Right ventricle myocardium superior (tissue), 1 donor: ENCODE measurements at places on chromosomes 12 and 14.

DNA sequence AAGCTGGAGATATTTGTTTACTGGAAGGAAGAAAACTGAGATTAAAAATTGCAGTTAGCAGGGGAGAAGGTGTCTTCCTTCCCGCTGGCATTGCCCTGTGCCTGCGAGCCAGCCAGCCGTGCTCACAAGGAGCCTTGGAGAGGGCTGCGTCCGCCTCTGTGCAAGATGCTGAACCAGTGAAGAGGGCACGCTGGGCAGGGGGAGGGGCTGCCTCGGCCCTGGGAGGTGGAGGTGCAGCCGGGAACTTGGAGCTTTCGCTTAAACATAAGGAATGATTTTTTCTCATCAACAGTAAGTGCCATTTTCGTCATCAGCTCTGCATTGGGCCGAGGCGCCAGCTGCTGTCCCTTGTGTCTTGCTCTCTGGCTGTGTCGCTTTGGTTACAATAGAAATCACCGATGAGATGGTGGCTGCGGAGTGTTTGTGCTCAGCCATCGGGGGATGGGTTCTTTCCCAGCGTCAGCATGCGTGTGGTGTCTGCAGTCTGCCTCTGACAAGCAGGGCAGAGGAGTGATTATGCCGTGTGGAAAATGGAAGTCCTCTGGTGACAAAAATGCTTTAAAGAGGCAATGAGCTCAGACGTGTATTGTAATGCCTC, 97.3 kb downstream of the ESR2 start:
- peak; percentile 70 for DNase-seq

DNA sequence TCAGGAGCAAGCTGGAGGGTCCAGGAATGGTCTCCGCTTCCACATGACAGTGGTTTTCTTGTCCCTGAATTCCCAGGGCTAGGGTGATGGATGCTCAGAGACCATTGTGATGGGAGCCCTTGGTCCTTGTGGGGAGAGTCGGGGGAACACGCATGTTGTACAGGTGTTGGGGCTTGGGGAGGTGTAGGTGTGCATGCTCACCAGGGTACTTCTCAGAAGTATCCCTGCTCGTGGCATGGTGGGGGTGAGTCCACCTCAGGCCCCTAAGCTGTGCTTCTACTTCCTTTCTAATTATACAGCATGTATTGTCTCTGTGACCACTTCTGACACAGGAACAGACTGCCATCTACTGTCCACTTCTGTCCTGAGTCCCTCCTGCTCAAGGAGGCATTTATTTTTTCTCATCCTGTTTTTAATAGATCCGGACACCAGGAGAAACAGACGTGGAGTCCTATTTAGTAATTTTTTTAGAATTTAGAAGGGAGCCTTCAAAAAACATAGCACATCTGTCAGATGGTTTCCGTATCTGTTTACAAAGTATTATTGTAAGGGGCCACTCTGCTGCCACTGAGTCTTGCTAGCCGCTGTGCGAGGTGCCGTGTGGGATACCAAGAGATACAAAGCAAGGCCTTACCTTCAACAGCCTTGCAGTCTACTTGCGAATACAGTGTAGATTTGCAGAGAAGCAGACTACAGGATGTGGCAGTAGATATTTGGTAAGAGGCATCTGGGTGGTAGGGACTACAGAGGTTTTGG, 10.5 kb downstream of the NTF3 start:
- no peak for DNase-seq

DNA sequence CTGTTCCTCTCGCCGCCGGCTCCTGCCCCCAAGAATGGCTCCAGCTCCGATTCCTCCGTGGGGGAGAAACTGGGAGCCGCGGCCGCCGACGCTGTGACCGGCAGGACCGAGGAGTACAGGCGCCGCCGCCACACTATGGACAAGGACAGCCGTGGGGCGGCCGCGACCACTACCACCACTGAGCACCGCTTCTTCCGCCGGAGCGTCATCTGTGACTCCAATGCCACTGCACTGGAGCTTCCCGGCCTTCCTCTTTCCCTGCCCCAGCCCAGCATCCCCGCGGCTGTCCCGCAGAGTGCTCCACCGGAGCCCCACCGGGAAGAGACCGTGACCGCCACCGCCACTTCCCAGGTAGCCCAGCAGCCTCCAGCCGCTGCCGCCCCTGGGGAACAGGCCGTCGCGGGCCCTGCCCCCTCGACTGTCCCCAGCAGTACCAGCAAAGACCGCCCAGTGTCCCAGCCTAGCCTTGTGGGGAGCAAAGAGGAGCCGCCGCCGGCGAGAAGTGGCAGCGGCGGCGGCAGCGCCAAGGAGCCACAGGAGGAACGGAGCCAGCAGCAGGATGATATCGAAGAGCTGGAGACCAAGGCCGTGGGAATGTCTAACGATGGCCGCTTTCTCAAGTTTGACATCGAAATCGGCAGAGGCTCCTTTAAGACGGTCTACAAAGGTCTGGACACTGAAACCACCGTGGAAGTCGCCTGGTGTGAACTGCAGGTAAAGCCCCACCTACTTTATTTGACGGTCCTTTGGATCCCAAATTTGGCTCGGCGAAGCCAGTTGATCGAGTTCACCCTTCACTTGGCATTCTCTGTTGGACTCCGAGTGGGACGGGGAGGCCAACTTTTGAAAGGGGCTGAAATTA, 1.5 kb downstream of the WNK1 start:
- DNase-seq = peak; percentile 67

GRCh38 chr14:81263777-81264410, 43.1 kb upstream of the GTF2A1 start:
- DNase-seq = no peak

DNA sequence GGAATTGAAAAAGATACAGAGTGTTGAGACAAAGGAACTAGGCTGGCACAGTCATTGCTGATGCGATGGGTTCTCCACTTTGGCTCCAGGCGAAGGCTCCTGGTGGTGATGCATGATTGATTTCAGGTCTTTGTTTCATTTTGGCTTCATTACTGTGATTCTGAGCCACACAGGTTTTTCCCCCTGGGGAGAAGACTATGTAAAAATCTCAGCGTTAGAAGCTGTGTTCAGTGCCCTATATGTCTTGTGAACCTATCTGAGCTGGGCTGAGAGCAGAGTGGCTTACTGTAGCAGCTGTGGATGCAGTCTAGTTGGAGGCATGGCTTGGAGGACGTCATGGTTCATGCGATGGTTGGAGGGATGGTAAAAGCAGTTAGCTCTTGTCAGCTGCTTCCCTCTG, 54.0 kb downstream of the GPATCH2L start:
- DNase-seq = no peak

DNA sequence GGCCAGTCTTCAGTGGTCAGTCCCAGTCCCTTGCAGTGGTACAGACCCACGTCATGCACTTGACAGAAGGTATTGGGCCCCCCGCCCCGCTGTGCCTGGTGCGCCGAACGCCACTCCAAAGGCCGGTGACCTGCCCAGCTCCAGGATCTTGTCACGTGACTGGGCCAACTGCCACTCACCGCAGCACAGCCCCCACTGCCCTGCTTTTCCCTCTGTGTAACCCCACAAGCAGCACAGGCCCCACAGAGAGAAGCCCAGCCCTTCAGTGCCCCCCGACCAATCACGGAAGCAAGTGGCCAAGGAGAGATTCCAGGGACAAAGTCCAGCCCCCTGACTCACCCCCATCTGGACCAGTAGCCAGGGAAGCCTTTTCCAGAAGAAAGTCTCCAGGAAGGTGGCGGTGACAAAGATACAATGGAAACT, 498 bp downstream of the GPR132 start:
- DNase-seq = peak; percentile 64

DNA sequence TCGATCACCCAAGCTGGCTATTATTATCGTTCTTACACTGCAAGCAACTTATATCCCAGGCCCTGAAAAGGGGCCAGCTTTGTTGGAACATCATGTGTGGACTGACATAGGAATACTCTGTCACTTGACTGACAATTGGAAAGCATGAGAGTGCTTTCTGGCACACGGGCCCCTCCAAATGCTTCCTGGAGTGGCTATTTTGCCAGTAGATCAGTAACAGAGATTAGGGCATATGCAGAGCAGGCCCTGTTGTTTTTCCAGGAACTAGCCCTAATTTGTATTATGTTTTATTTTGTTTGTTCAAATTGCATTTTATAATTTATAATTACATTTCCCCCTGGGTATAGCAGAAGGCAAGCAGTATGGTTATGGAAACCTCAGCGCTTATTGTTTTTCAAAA, 170.1 kb upstream of the FRMD6 start:
- DNase-seq = no peak

DNA sequence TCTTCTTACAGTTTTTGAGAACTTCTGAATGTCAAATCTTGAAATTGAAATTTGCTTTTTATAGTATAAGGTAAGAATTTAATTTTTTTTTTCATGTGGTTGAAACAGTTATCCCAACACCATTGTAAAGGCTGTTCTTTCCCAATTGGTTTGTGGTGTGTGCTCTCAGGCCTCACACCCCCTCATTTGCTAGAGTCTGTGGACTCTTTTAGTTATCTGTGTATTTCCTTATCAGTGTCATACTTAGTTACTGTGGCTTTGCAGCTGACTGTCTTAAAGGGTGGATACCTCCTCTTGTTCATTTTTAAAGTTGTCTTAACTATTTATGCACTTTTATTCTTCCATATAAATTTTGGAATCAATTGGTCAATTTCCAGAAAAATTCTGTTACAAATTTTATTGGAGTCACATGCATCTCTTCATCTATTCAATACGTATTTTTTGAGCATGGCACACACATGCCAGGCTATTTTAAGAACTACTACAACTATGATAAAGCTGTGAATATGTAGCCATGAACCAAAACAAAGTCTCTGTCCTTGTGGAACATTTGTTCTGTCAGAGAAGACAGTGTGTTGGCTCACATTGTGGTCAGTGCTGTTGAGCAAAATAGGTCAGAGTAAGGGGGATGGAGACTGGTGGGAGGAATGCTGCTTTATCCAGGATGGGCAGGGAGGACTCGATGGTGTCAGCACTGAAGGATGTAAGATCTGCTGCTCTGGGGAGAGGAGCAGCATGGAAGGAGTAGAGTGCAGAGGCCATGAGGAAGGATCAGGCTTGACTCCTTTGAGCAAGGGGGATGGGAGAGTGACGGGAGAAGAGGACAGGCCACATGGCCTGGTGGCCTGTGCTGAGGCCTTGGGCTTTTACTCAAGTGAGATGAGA, 24.1 kb downstream of the FGF23 start:
- DNase-seq = no peak

DNA sequence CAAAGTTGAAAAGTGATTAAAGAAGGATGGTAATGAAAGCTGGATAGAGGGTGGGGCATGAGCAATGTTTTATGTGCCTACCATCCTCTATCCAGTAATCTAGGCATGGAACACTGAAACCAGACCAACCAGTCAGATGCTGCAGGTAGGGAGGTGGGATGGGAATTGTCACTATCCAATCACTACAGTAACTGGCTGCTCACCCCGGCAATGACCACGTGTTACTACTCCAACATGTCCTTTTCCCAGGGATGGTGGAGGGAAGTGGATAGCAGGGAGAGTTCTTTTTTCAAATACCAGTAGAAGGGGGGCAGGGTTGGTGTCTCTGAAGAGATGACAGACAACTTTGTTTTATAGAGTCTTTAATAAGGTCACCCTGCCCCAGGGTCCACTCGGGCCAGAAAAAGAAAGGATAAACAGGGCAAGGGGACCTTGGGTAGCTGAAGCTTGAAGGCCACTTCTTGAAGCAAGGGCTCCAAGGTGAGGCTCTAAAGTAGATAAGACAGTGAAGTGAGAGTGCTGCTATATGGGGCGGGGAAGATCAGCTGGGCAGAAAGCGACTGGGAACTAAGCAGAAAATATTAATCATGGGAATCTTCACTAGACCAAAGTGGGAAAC, 14.7 kb upstream of the CDH24 start:
- DNase-seq = no peak

DNA sequence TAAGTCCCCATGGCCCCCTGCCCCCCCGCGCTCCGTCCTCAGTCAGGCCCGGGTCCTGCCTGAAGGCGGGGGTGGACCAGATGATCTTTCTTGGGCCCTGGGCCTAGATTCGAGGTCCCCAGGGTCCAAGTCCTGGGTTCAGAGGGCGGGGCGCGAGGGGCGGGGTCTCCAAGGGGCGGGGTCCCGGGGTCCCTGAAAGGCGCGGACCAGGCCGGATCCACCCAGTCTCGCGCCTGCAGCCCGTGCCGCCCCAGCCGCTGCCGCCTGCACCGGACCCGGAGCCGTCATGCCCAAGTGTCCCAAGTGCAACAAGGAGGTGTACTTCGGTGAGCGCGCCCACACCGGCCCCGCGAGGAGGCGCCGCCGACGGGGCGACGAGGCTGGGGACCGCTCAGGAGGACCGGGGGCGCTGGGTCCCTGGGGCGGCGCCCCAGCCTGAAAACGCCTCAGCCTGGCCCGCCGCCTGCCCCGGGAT, 325 bp downstream of the CRIP1 start:
- peak; percentile 91 for DNase-seq

- DNase-seq = no peak
Observed at GRCh38 chr12:30908722-30909348, 17.7 kb upstream of the TSPAN11 start.

DNA sequence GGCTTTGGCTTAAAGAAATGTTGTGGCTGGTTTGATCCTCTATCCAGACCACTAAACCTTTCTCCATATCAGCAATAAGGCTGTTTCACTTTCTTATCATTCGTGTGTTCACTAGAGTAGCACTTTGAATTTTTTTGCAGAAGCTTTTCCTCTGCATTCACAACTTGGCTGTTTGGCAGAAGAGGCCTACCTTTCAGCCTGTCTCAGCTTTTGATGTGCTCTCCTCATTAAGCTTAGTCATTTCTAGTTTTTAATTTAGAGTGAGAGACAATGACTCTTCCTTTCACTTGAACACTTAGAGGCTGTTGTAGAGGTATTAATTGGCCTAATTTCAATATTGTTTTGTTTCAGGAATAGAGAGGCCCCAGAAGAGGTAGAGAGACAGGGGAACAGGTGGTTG, 13.8 kb downstream of the KCNMB4 start:
- DNase-seq = no peak

- DNase-seq = no peak
Observed at GRCh38 chr12:103462675-103463074, 33.1 kb downstream of the C12orf42 start.

- no peak for DNase-seq
Observed at GRCh38 chr12:132130690-132131089, 13.4 kb downstream of the DDX51 start.

DNA sequence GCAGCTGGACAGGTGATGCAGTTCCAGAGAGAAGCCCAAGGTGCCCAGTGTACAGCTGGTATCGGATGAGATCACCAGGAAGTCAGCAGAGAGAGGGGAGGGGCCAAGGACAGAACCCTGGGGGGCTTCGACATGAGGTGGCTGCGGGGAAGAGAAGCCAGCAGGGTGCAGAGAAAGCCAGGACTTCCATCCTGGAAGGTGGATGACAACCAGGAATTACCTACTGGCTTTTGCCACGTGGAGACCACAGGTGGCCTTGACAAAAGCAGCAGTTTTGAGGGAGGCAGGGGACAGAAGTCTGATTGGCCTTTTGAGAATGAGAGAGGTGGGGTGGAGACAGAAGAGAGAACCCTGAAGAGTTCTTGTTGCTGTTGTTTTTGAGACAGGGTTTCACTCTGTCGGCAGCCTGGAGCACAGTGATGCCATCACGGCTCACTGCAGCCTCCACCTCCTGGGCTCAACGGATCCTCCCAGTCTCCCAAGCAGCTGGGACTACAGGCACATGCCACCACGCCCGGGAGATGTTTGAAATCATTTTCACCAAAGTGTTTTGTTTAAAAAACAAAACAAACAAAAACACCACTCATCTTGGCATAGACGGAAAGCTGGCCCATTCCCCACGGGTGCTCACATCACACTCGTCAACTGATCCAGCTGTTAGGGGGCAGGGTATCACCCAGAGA, 35.2 kb downstream of the CDC42BPB start:
- no peak for DNase-seq

- DNase-seq = no peak
Observed at GRCh38 chr12:41709463-41710285, 435.0 kb downstream of the GXYLT1 start.

- no peak for DNase-seq
Observed at GRCh38 chr12:69935651-69936100, 110.6 kb downstream of the MYRFL start.
